Ureter (tissue), 1 donor: ENCODE measurements at places on chromosomes 13 and 19. TPM values are rescaled to one million over a fixed set of nuclear protein-coding genes. Genes with fewer than 3 reads are reported as not detected.
A peak's percentile ranks its signal among the peaks of the same experiment; 100 is the strongest.

NUMBL gene
- 30.3 TPM for total RNA-seq

SELENOV gene
- total RNA-seq = not detected

USF2 gene
- 113 TPM for total RNA-seq

ZNF471 gene
- total RNA-seq = 10.6 TPM

- no peak for DNase-seq
Measured at GRCh38 chr13:61751039-61751438, 335.4 kb upstream of the PCDH20 start.

GRCh38 chr13:33257841-33258807, 27.4 kb downstream of the STARD13 start:
- no peak for DNase-seq

DNA sequence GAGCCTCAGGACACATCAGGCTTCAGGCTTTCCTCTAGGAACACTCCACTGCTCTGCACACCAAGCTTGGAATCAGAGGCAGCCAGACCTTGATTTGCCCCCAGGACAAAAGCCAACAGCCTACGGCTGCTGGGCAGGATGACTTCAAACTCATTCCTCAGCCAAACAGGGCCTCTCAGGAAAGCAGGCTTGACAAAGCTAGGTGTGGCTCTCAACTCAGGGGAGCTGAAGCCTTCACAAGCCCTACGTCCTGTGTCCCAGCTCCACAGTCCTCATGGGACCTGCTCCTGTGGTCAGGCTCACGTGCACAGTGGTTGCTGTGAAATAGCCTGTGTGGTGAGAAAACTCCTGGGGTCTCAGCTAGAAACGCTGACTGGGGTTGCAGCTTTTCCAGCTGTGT, 398.9 kb upstream of the ZNF507 start:
- DNase-seq = no peak

DNA sequence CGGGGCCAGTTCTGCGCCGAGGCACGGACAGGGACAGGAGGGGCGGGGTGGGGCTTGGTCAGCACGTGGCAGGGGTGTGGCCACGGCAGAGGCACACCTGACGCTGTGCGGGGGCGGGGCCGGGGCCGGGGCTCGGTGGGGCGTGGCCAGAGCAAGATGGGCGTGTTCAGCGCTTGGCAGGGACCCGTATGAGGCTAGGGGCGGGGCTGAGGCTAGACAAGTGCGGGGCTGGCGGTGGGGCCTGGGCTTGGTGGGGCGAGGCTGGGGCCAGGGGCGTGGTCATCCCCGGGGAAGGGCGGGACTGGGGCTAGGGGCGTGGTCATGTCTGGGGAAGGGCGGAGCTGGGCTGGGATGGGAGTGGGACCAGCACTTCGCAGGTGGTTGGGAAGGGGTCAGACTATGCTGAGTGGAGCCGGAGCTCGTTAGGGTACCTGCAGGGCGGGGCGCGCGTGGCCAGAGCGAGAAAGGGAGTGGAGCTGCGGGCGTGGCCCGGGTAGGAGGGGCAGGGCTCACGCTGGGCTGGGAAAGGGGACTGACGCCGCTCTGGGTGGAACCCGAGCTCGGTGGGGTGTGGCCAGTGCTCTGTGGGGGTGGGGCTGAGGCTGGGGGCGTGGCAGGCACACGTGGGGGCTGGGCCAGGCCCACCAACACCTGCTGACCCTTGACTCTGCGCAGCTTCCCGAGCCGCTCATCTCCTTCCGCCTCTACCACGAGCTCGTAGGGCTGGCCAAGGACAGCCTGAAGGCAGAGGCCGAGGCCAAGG, 12.8 kb downstream of the POLR2E start:
- DNase-seq = peak; percentile 88

DNA sequence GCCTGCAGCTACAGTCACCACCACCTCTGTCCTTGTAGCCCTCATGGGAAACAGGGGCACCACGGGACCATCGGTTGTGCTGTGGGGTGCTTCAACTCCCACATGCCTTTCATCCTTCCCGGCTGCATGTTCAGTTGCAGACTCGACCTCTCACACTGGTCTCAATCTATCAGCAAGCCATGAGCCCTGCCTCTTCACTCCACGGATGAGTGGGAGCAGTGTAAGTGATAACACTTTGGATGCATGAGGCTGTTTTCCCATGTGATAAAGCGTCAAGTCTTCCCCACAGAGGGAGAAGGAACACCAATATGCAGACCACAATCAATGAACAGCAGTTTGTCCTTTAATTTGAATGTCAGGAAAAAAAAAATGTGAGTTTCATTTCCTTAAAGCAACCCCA, 12.2 kb downstream of the SERP2 start:
- no peak for DNase-seq

- DNase-seq = no peak
Measured at GRCh38 chr13:33228648-33229445, 56.7 kb downstream of the STARD13 start.

DNA sequence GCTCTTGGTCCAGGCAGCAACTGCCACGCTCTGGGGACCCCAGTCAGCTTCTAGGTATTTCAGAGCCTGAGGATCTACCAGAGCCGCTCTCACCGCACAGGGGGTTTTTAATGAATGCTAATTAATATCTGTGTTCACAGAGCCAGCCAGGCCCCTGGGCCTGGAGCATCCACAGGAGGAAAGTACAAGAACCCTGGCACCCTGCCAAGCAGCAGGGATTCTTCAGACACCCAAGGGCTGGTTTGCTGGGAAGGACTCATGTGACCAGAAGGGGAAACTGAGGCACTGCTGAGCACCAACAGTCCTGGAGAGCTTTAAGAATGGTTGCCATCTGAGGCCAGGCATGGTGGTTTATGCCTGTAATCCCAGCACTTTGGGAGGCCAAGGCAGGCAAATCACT, 38.0 kb upstream of the ADGRE5 start:
- no peak for DNase-seq
